ENCODE measurements at places on chromosomes 2 and 18.

DNA sequence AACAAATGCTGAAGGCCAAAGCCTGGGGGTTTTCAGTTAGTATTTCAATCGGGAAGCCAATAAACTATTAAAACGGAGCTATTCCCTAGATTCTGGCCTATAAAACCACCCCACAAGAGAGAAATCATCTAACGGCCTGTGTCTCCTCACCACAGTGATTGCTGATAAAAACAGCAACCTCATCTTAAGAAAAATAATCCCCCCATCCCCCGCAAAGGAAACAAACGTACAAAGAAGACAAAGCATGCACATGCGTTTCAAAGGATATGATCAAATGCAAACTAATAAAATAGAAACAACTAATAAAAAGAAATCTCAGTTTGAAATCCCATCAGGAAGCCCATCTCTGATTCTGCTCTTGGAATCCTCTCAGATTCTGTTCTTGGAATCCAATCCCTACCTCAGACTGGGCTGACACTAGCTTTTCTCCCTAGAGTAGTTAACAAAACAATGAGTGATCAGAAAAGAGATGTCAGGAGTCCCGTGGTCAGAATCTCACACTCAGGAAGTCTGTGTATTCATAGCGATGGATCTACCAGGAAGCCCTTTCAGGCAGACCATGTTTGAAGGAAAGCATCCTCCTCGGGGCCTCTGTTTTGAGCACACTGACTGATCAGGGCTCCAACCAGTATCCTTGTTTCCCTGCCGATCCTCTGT, 150.7 kb downstream of the THADA start:
- no peak for DNase-seq

- DNase-seq, result peak; percentile 28
These were observed 4.3 kb upstream of the TRPM8 start for GRCh38 chr2:233912691-233913423.

GRCh38 chr2:6657855-6658254, 207.9 kb downstream of the CMPK2 start:
- no peak for DNase-seq

DNA sequence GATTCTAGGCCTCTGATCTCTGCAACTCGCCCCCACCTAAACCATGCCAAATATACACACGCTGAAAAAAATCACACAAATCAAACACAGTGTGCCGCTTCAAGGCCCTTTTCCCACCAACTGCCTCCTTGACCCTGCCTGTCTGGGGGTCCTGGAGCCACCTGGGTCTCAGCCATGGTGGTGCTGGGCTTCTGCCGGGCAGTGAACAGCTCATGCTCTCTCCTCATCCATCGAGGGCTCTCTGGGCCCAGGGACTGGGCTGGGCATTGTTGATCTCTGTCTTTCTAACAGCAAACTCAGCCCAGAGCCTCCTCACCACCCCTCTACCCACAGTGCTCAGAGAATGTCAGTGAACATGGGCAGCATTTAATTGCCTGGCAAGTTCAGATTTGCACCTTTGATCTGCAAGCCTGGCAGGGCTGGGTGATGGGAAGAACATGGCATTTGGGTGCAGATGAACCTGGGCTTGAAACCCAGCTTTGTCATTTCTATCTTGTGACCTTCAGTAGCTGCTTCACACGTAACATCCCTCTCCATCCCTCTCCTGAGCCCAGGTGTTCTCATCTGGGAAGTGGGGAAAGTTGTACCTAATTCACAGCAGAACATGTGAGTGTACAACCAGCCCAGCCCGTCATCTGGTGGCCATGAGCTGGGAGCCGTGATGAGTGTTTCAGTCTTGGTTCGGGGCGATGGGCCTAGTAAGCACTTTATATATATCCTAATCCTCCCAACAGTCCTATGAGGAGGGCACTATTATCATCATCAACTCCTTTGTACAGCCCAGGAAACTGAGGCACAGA, 46.1 kb downstream of the SDC1 start:
- no peak for DNase-seq

- DNase-seq, result no peak
These were observed 1.4 kb upstream of the IDH1 start for GRCh38 chr2:208256192-208256782.

GRCh38 chr2:233355916-233356315, 1.6 kb downstream of the DGKD start:
- DNase-seq, result no peak

GRCh38 chr2:74502720-74503505, 3.5 kb upstream of the LBX2 start:
- DNase-seq, result no peak

GRCh38 chr2:68237976-68238580, 14.3 kb downstream of the PPP3R1 start:
- DNase-seq, result no peak

- no peak for DNase-seq
These were observed 80.4 kb upstream of the WDR75 start for GRCh38 chr2:189360861-189361260.

- DNase-seq, result peak; percentile 85
These were observed 115.1 kb downstream of the DTNB start for GRCh38 chr2:25558262-25558661.

DNA sequence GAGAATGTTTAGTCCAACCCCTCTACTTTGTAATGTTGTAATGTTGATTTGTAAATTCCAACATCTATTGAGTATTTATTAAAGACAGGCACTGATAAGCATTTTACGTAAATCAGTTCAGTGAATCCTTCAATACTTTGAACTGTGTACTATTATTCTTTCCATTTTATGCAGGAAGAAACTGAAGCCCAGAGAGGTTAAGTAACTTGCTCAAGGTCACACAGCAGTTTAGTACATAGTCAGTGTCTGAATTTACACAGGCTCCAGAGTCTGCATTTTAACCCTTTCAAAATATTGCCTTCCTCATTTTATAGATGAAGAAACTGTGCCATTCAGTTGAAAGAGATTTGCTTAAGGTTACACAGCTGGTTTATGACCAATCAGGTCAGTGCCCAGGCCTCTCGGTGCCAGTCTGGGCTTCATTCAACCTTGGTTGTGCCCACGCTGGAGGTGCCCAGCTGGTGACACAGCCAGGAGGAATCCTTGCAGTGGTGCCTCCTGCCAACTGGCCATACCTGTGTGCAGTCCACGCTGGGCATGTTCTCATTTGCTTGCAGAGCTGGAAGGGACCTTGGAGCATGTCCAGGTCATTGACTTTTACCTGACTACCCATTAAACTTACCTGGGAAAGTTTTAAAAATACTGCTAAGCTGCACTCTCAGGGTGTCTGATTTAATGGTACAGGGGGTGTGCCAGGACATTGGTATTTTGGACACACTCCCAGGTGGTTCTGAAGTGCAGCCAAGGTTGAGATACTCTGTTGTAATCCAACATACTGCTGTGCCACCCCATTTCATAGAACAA, 74.3 kb upstream of the CYRIA start:
- no peak for DNase-seq

GRCh38 chr2:120678926-120679325, 56.7 kb upstream of the GLI2 start:
- DNase-seq, result no peak

DNA sequence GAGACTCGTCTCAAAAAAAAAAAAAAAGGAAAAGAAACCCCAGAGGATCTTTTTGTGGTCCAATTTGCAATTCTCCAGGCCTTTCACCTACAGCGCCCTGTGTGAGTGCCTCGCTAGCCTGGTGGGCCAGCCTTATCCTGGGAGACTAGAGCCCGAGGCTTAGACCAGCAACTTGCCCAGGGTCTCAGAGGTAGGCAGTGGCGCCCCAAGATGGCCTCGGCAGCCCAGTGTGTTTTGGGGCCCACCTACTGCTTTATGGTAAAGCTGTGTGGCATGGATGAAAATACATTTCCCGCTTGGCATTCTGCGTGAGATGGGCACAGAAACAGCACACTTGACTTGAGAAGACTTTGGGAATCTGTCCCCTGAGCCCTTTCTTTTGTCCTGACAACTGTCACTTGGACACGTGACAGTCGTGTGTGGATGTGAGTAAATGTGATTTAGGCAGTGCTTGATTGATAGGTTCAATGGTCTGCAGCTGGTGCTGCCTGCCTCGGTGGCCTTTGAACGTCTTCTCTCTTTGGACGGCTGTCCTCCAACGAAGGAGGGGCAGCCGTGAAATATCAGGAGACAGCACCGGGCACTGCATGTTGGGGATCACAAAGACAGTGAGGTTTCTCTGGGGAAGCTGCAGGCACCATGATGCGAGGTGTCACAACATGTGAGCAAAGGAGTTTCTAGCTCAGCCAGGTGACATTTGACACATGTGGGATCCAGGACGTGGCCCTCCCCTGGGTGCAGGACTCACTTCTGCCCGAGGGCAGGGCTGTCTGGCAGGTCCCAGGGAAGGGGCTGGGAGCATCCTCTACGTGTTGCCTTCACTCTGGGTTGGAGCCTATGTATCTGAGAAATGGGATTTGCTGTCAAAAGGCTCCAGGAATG, 209.5 kb upstream of the TWIST2 start:
- no peak for DNase-seq

DNA sequence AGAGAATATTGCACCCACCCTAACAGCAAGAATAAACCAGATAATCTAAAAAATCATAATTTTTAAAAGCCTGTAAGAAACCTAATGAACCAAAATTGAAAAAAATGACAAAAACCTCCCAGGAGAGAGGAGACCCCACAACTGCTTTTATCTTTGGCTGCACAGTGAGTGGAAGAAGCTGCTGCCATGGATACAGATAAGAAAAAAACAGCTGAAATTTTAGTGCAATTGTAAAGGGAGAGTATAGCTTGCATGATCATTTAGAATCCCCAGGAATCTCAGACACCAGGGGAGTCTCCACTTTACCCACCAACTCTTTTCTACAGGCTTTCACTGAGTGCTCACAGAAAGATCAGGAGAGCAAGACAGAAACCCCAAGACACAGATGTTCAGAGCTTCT, 338.1 kb upstream of the NCKAP5 start:
- DNase-seq, result no peak

- DNase-seq, result no peak
These were observed 139.6 kb upstream of the PELI1 start for GRCh38 chr2:64283641-64284361.

- no peak for DNase-seq
These were observed 52.3 kb downstream of the TDRD15 start for GRCh38 chr2:21175895-21176646.

DNA sequence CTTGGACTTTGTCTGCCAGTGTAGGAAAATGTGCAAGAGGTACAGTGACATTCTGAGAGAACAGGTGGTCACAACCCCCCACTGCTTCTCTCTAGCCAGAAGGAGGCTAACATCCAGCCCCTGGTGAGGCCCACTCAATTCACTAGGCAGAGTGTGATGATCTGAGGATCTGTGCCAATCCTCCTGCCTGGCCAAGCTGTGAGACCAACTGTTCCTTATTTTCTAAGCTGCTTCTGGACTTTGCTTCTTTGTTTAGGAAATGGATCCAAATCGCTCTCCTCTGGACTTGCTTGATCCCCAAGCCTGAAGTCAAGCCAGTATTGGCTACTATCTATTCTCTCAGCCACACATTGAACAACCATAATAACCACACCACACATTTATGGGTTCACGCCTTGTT, 202.8 kb downstream of the PIK3C3 start:
- no peak for DNase-seq

GRCh38 chr2:60550178-60550983, 3.1 kb downstream of the BCL11A start:
- DNase-seq, result peak; percentile 93

- no peak for DNase-seq
These were observed 21.1 kb upstream of the CPO start for GRCh38 chr2:206918263-206918662.

DNA sequence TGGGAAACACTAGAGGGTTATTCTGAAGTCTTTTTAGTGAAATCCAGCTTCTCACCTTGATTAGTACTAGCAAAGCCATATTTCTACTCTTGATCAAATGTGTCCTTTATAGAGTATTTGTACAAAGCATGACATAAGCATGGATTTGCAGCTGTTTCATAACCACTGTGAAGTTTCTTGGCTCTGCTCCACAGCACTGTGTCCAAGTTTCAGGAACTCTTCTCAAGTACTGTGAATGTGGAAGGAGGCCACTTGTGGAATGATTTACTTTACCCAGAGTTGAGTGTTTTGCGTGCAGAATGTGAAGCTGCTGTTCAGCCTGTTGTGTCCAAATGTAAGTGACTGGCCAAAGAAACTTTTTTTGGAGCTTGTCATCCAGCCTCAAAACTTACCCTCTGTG, 16.2 kb upstream of the MAPRE2 start:
- DNase-seq, result no peak

DNA sequence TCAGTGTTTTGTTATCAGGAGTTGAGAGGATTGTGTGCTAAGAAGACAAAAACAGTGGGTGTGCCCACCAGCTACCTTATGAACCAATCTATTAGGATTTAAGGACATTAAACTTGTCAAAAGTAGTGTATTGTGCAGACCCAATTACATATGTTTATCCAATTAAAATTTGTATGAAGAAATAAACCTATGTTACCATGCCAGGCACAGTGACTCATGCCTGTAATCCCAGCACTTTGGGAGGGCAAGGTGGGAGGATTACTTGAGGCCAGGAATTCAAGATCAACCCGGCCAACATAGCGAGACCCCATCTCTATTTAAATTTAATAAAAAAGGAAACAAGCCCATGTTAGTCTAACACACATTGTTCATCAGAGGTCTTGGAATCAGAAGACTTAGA, 162.2 kb downstream of the IRS1 start:
- DNase-seq, result no peak

DNA sequence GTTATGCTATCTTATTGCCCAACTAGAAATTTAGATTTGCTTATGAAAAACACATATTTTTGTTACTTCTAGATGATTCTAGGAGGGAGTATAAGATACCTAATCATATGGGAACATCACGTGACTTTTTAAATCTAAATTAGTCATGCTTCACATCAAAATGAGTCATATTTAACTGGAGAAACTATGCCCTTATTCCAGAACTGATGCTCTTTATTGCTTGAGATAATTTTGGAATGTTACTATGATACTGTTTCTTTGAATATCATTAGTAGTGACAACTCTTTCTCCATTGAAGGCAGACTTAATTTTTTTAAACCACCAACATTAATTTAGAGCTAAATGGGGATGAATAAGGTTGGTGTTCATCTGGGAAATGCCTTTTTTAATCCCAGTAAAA, 19.9 kb upstream of the ELAC1 start:
- DNase-seq, result no peak

GRCh38 chr2:198096002-198096401, 291.6 kb downstream of the PLCL1 start:
- peak; percentile 5 for DNase-seq

DNA sequence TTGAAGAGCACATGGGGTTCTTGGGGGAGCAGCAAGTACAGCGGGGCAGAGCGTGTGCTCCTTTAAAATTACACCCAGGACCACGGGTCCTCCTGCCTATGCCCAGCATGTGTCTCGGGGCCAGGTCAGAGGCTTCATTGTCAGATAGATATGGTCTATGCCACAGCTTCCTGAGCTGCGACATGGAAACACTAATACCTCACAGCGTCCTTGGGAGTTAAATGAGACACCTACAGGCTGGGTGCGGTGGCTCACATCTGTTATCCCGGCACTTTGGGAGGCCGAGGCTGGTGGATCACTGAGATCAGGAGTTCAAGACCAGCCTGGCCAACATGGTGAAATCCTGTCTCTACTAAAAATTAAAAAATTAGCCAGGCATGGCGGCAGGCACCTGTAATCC, 110.8 kb upstream of the ATL2 start:
- DNase-seq, result no peak

- no peak for DNase-seq
These were observed 102.2 kb downstream of the KIAA1328 start for GRCh38 chr18:36931106-36931505.

- DNase-seq, result no peak
These were observed 6.7 kb downstream of the CRIM1 start for GRCh38 chr2:36362291-36362690.

All from KBM-7 (cell line).